HEK293T (cell line): ENCODE measurements at places on chromosomes 6 and 20.

- DNase-seq, result no peak
These were observed 42.7 kb downstream of the DAAM2 start for GRCh38 chr6:39834866-39835265.

- DNase-seq, result no peak
These were observed 55.6 kb downstream of the BMP5 start for GRCh38 chr6:55819811-55820210.

GRCh38 chr6:39430871-39431523 is 108.5 kb upstream of the KCNK16 start:
- DNase-seq, result no peak

DNA sequence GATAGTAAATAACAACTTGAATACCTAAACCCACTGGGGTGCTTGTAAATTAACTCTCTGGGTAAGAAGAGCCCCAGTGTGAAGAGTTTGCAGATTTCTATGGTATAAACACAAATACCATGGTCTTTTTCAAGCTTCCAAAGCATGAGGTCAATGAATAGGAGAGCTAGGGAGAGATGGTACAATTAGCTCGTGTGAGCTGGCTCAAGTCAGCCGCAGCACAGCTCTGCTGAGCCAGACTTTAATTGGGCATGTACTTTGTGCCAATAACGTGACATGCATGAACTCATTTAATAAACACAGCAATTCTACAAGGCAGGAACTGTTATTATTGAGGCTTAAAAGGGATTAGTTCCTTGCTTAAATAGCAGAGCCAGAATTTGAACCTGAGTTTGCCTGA is 684.2 kb downstream of the KIF16B start:
- DNase-seq, result no peak

DNA sequence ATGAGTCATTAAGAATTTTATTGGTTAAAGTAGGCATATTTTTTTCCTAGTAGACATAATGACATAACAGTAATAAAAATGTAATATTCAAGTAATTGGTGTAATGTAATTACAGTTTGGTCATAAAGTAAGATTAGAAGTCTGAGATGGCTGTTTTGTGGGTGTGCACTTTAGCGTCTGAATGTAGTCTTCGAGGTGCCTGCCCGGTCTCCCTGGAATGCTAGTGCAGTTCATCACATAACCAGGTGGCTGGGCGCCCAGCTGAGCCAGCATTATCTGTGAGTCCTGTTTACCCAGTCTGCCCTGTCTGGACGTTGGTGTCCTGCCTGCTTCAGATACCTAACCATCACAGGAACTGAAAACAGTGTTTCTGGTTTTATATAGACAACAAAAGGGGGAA is 419.1 kb downstream of the CDC5L start:
- DNase-seq, result no peak

DNA sequence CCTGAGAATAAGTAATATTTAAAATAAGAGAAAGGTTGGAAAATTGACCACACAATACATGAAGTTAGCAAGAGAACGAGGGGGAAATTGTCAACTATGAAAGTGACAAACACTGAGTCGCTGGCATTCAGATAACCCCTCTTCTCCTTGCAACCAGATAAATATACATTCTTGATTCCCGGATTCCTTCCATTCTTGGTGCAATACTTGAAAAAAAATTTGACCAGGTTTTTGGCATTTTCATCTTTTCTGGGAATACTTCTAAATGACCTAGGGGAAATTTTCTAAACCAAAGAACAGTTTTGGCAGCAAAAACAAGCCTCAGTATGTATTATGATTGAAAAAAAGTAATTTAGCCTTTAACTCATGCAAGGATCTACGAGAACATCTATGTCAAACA is 164.0 kb downstream of the PDE7B start:
- no peak for DNase-seq

GRCh38 chr6:137261361-137261760 is 42.2 kb upstream of the IFNGR1 start:
- no peak for DNase-seq

- no peak for DNase-seq
These were observed 76.3 kb downstream of the MRPL14 start for GRCh38 chr6:44050872-44051505.

GRCh38 chr20:23520185-23520584 is 29.3 kb downstream of the CST8 start:
- no peak for DNase-seq

- DNase-seq, result no peak
These were observed 1.3 kb downstream of the PIGU start for GRCh38 chr20:34675561-34675960.

DNA sequence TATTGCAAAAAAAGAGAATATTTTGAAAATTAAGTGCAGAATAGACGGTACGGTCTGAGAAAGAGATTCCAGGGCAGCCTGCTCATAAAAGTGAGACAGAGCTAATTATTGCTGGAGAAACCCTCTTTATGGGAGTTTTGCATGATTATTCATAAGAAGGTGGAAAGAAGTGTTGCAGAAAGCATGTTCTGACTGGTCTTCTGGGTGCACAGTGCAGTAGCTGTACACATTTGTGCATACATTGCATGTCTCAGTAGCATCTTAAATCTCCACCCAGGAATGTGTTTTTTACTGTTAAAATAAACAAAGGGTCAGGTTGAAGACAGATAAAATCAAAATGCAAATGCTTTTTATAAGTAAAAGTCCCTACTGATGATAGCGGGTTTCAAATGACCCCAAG is 1813.6 kb upstream of the DEFB115 start:
- no peak for DNase-seq

GRCh38 chr20:17662333-17663039 is 19.6 kb downstream of the RRBP1 start:
- no peak for DNase-seq

DNA sequence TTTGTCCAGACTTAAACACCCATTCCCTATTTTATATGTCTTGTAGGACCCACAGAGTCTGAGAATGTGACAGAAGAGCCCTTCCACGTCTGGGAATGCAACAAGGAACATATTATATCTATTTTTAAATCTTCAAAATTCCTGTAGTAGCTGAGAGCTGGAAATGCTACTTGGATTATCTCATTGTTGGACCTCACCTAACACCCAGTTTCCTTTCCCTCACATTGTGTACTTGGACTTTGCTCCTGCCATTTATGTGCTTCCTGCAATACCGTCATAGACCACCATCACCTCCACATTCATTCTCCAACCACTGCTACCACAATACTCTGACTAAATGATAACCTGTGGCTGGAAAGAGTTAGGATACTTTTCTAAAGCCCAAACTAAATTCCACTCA is 335.4 kb downstream of the COL12A1 start:
- peak; percentile 10 for DNase-seq

DNA sequence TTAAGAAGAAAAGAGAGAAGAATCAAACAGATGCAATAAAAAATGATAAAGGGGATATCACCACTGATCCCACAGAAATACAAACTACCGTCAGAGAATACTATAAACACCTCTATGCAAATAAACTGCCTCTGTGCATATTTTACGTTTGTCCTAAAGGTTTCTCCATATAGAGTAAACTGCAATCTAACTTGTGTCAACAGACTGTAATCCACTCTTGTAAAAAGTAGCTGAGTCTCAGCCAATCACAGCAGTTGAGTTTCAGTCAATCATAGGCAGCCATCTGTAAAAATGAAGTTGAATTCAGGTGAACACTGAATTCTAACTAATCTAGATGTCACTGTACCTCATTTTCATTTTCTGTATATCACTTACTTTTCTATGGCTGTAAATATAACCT is 112.2 kb upstream of the SYNCRIP start:
- DNase-seq, result no peak

GRCh38 chr6:111997853-111998208 is 56.1 kb upstream of the CCN6 start:
- DNase-seq, result no peak

GRCh38 chr6:354631-355280 is 36.8 kb upstream of the IRF4 start:
- no peak for DNase-seq

DNA sequence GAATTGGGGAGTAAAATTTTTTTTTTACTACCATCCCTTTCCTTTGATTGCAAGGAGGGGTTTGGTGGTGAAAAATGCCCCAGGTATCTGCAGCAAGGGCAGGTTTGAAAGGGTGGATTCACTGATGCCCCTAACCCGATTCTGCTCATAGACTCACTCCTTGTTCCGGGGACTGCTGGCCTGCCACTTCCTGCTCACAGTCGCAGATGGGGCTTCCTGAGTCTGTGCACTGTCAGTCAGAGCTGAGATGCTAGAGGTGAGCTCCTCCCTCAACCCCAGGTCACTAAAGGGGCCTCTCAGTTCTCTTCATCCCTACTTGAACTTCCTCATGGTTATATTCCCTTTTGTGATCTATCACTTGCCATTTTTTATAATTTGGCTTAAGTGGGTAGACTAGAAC is 357.9 kb downstream of the FARS2 start:
- DNase-seq, result no peak
